CD4-positive, alpha-beta T cell treated with Interferon alpha-2 for 1 hour (primary cell): ENCODE measurements at places on chromosomes 1 and 21.

GRCh38 chr1:11797525-11798216, 8.1 kb downstream of the MTHFR start:
- DNase-seq = no peak

GRCh38 chr1:93695411-93696005, 13.9 kb upstream of the BCAR3 start:
- no peak for DNase-seq

GRCh38 chr1:73943270-73943669, 254.7 kb downstream of the LRRIQ3 start:
- DNase-seq = no peak

- no peak for DNase-seq
Observed at GRCh38 chr21:44943005-44943685, 3.3 kb downstream of the SLX9 start.

GRCh38 chr1:40232444-40232843, 15.3 kb upstream of the TMCO2 start:
- DNase-seq = peak; percentile 15

- no peak for DNase-seq
Observed at GRCh38 chr1:65113298-65113697, 34.7 kb upstream of the AK4 start.

GRCh38 chr1:71294178-71294577, 213.3 kb upstream of the ZRANB2 start:
- no peak for DNase-seq

- no peak for DNase-seq
Observed at GRCh38 chr1:11515368-11516300, 36.7 kb downstream of the DISP3 start.

DNA sequence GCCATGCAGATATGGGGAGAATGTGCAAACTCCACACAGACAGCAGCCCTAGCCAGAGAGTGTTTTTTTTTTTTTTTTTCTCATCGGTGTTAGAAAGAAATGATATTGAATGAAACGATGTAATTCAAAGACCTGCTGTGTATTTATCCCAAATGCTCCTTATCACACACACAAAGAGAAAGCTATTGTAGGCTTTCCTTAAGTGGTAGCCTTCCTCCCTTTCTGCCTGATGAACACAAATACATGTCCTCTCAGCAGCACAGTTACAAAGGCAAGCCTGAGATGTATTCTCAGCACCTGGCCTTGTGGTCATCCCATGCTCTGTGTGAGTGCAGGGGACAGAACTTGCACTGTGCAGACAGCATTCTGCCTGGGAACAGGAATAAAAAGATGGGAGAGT, 93.8 kb downstream of the PLPPR5 start:
- DNase-seq = no peak

- no peak for DNase-seq
Observed at GRCh38 chr1:112628516-112628915, 8.9 kb downstream of the CAPZA1 start.

DNA sequence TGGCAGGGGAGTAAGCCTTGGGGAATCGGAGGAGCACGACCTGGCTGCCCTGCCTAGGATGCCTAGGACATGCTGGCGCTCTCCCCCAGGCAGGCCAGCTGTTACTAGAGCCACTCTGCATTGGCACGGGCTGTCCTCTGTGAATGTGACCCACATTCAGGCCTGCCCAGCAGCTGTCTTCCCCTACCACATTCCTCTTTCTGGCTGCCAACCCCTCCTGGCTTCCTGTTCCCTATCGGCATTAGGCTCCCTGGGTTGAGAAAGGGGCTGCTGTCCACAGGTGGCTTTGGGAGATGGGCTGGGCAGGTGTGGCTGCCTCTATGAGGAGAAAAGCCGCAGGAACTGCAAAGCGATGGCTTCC, 2.3 kb upstream of the NFASC start:
- DNase-seq = no peak

DNA sequence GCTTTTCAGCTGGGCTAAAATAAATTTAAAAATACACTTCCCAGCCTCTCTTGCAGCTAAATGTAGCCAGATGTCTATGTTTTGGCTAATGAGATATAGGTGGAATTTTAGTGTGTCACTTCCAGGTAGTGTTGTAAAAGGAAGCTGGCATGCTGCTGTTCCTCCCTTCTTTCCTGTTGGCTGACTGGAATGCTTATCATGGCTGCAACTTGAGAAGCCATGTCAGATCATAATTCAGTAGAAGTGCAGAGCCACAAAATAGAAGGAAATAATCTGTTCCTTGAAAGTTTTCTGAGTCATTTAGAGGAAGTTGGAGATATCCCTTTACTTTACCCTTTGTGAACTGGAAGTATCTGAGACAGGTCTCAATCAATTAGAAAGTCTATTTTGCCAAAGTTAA, 10.9 kb upstream of the RBM15 start:
- DNase-seq = no peak

DNA sequence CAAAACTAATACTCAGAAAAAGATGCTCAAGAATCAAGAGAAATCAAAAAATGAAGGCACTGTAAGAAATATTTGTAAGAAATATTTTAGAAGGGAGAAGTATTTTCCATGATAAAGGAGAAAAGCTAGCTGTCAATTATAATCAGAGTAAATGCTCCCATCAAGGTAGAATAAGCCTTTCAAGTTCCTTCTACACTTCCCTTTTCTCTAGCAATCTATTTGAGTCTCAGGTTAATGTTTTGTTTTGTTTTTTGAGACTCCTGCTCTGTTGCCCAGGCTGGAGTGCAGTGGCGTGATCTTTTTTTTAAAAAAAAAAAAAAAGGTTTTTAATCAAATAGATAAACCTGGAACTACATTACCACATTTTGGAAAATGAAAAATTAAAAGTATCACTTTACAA, 33.3 kb downstream of the PUM1 start:
- DNase-seq = no peak

DNA sequence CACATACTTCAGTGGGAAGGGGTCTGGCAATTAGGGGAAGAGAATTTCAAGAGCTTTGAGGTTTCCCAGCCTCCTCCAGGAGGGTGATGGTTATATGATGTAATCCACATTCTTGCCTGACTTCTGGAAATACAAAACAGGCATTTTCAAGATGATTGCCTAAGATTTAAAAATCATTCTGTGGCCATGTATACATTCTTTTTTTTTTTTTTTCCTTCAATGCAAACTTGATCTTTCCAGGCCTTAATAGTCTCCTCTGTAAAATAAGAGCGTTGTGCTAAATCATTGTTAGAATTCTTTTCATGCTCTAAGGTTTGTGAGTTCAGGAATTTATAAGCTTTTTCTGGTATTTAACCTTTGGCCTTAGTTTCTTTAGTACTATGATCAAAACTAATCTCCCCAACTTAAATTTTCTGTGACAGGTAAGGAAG, 192.3 kb upstream of the HMCN1 start:
- no peak for DNase-seq

DNA sequence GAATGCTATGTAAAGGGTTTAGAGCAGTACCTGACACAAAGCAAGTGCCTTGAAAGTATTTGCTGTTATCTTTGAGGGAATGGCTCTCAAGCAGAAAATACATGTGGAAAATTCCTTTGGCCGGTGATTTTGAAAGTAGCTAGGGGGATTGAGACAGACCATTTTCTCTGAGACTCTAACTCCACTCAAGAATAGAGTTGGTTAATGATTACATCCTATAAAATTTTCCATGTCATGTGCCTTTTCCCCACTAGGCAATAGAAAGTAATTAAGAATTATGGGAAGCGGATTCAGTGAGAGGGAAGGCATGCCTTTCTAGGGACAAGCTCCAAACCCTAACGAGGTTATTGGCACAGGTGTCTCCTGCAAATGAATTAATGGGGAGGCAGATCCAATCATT, 276.0 kb downstream of the GPATCH2 start:
- no peak for DNase-seq

GRCh38 chr1:158101927-158102326, 78.8 kb upstream of the CD1D start:
- no peak for DNase-seq

- no peak for DNase-seq
Observed at GRCh38 chr1:6162773-6163172, 17.3 kb downstream of the CHD5 start.

- no peak for DNase-seq
Observed at GRCh38 chr1:53321366-53321765, 6.5 kb downstream of the LRP8 start.

DNA sequence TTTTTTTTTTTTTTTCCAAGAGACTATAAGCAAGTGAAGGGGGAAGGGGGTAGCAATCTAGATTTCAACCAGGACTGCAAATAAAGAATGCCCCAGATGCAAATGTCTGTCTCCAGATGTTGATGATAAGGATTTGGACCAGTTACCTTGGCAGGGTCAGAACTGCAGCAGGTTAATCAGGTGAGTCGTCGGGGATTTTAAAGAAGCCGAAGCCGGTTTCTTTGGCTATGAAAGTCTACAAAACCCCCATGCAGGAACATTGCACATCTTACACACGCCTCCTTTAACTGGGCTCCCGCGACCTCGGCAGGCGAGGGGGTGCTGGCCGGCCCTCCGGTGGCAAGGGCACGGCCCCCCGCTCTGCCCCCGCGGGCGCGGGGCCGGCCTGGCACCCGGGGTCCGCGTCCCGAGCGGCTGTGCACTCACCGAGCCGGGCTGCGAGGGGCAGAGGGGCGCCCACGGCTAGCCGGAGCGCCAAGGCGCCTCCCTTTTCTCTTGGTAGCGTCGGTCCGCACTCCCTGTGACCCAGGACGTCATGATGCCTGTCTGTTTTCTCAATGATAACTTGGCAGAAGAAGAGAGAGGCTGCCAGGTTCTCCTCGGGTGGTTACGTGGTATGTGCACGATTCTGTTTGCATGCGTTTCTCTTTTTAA, 366.3 kb upstream of the ESRRG start:
- DNase-seq = no peak

- no peak for DNase-seq
Observed at GRCh38 chr21:39575775-39576174, 37.0 kb upstream of the B3GALT5 start.

DNA sequence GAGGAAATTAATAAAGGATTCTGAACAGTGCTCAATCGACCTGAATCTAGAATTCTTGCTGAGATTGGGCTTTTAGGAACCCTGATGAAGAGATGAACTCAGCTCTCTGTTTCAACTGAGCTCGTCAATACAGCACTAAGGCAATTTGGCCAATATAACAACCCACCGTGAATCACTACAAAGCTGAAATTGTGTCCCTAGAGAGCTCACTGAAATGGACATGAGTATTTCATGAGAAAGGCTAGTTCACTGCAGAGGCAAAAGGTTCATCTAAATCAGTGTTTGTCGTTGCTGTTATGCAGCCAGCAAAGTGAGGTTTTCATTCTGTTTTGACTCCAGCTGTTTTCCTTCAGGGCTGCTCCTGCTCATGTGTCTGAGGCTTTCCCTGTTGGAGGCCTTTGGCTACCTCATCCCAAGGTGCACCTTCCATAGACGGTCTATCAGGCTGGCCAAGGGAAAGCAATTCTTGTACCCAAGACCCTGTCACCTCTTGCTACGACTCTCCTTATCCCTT, 83.5 kb downstream of the URB2 start:
- DNase-seq = no peak

- no peak for DNase-seq
Observed at GRCh38 chr1:93087532-93087931, 8.4 kb downstream of the MTF2 start.

DNA sequence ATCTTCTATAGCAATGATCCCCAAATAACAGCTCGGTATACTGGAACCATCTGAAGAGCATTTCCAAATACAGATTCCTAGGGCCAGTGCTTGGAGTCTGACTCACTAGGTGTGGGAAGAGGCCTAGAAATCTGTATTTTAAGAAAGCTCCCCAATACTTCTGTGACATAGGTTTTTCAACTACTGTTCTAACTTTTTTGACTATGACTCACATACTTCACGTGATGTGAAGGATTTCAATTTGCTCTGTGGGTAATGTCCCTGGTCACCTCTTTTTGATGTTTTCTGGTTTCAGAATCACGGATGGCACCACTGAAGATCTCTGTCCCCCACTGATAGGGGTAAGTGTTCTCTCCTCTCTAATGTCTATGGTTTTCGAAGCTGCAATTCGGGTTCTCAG, 11.0 kb downstream of the ORC1 start:
- no peak for DNase-seq

DNA sequence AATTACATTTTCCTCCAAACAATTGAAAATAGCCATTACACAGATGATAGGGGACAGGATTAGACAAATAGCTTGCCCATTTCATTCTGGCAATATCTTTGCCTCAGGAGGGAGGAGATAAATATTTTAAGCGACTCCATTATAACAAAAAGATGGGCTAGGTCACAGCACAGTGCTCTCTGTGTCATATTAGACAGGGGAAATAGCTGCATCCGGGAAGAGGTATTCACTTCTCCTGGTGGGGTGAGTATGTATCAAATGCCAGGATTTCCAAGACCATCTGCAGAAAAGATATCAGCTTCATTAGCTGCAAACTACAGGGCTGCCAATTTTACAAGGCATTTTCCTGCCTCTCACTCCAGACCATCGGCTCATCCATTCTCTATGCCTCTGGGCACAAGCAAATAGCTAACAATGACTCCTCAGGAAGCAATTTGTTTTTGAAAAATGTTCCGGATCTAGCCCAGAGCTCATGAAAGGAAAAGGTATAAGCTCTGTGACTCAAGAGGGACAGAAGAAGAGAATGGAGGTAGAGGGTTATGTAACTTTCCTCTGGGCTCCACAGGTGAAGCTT, 41.9 kb upstream of the ANGPTL7 start:
- no peak for DNase-seq

GRCh38 chr1:30521261-30521865, 202.0 kb downstream of the MATN1 start:
- DNase-seq = no peak

DNA sequence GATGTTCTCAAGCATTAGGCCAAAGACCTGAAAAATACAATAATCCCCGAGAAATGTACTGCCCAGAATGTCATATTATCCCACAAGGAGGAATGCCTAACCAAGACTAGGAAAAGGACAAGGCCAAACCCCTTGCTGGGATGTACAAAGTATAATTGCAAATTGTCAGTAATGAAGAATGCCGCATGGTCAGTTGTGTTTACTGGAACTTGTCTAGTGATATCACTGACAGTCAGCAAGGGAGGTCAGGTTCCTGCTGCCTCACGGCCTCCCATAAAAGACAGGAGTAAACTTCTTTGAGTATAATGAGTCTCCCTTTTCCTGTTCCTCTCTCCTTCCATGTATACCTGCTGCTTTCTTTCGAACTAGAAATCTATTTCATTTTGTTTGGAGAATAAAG, 222.8 kb downstream of the RHOU start:
- DNase-seq = no peak

- DNase-seq = no peak
Observed at GRCh38 chr1:21165076-21165475, 11.6 kb downstream of the EIF4G3 start.

DNA sequence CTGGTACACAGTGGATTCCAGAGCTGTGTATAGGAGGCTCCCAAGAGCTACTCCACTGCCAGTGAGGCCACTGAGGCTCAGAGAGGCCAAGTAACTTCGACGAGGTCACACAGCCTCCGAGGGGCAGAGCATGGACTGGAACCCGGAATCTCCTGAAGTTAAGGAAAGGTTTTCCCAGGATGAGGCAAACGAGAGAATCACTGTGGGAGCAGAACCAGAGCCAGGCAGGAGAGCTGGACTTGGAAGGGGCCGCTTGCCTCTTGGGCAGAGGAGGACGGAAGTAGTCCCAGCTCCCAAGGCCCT, 52.0 kb downstream of the GLIS1 start:
- no peak for DNase-seq
